ENCODE measurements at places on chromosomes 5 and 9.

DNA sequence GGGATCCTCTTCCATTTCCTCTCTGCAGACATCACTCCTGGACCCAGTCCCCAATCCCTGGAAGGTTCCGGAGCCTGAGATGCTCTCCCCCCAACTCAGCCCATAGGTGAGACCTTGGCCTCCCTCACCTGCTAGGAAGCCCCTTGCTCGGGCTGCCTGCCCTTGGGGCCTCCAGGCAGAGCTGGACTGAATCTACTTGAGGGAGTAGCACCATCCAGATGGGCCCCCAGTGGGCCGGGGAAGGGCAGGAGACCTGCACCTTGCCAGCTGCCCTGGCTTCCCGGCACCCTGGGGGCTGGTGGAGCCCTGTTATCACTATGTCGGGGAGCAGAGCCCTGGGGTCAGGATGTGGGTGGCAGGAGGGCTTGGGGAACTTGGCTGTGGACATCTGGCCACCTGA lies 26.9 kb upstream of the TMEM250 start:
- no peak for DNase-seq

DNA sequence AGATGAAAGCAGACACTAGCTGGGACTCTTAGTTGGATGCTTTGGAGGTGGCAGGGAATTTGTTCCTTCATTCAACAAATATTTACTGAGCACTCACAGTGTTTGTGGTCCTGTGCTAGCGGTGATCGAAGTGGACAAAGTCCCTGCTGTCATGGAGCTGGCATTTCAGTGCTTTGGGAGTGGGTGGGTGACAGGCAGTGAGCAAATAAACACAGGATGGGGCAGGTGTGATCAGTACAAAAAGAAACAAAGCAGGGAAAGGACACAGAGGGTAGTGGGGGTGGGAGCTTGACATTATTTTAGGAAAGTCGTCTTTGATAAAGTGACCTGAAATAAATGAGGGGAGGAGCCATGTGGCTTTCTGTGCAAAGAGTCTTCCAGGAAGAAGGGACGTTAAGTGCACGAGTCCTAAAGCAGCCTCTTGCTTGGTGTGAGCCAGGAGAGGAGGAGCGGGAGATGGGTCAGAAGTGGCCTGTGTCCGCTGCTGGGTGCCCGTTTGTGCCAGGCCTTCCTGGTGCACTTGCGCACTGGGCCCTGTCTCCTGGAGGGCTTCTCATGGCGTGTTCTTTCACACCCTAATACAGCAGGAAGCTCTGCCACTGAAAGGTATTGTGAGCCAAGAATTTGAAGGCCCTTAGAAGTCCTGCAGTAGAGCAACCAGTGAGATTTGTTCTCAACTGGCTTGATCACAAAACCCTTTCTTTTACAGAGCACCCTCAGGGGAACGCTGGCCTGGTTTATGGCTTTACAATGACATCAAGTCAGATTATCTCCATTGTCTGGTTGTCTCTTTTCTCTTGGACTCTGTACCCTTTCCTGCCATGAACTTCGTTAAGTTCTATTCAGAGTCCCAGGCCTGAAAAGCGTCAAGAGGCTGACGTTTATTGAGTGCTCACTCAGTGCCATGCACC lies 14.8 kb downstream of the NDST1 start:
- no peak for DNase-seq

DNA sequence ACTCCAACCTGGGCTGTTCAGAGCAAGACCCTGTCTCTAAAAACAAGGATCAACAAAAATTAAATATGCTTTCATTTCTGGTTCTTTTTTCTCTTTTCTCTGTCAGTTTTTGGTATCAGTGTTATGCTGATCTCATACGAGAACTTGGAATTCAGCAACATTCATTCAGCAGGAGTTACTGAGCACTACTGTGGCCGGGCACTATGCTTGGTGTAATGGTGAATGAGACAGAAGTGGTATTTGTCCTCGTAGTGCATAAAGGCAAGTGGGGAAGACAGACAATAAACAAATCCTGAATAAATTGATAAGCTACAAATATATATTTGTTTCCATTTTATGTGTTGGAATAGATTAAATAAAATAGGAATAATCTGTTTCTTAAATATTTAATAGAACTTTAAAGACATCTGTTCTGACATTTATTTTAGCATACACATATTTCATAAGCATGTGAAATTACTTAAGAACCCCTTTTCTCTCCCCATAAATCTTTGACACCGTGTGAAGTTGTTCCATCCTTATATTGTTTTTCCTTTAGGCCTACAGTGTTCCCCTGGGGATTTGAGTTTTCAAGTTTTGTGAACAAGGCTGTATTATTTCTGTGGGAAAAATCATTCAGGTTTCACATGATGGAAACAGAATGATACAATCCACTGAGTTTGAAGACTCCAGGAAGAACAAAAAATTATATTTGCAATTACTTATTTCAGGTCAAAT lies 24.6 kb downstream of the UBAP1 start:
- DNase-seq = no peak

DNA sequence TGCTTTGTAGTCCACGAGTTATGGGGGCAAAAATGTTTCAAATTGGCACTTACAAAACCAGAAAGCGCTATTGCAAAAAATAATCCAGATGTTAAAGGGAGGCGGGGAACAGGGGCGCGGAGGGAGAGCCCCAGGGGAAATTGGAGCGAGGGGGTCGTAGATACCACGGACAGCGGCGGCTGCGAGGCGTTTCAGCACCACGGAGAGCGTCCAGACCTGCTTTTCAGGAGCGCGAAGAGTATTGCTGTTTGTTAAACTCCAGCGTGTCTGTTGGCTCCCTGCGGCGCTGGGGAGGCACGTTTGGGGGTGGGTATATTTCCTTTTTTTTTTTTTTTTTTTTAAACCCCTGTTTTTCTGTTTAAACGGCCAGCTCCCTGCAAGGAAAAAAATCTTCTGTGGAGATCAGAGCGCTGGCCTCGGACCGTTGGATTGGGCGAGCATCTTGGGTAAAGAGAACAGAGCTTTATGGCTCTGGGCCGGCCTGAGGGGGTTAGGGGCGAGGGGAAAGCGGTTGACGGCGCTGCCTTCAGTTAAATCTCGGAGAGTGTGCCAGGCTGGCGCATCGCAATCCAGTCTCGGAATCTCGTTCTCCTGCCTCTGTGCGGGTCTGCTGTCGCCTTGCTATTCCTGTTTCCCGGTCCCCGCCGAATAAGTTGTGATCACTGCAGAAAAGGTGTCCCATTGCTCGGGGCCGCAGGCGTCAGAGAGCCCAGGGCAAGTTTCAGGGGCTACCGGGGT lies at the start of gene GLRA1:
TSS of gene GLRA1 (minus strand) at position 288 of the 738 bp plus-strand sequence. CDS start 302 bp downstream, outside the sequence.
- peak; percentile 32 for DNase-seq

GRCh38 chr9:16267281-16268066 lies 603.0 kb downstream of the BNC2 start:
- DNase-seq = no peak

DNA sequence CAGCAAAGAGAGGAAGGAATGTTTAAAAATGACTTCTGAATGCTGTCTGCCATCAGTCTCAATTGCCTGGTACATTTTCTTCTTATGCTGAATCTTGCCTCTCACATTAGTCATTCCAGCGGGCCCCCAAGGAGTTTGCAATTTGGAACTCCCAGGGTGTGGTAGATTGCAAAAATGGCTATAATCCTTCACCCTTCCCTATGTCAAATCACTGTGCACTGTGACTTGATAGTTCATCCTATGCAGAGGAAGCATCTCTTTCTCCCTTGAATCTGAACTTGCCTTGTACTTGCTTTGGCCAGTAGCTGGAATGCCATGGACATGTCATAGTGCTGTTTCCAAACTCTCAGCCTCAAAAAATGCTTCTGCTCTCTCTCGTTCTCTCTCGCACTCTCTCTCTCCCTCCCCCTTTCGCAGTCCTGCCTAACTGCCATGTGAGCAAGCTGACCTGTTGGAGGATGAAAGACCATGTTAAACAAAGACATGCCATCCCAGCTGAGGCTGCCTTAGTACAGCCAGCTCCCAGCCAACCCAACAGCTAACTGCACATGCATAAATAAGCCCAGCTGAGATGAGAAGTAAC lies 284.0 kb upstream of the TLE4 start:
- DNase-seq = no peak

DNA sequence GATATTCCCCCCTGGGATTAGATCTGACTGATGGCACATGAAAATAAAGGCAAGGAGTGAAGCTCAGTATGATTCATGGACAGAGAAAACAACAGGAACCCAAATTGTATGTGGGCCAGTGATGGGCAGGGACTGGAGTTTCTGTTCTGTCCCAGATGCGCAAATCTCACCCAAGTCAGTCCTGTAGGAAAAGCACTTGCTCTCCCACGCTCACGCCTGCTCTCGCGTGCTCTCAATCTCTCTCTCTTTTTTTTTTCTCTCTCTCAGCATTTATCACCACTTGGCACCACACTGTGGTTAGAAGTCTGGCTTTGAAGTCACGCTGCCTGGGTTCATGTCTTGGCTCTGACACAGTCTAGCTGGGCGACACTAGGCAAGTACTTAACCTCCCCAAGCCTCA lies 106.5 kb upstream of the LRRTM2 start:
- DNase-seq = no peak

DNA sequence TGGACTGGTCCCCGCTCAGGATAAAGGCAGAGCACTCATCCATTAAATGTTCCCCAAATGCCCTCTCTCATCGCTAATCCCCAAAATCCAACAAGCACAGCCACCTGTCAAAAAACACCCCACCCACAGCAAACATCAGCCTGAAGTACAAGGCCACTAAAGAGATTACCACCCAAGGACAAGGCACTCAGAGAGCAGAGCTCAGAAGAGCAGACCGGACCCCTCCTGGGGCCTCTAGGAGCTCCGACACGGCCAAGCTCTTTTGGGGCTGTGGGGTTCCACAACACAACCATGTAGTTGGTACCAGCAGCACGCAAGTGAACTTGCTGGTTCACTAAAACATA lies 9.8 kb downstream of the VDAC1 start:
- no peak for DNase-seq

All from cerebellar cortex (tissue), 1 donor.